ENCODE measurements at places on chromosomes 13 and 19.

GRCh38 chr13:110443622-110444225 is 117.8 kb downstream of the RAB20 start:
- no peak for DNase-seq

GRCh38 chr19:9991425-9992191 is 18.7 kb downstream of the COL5A3 start:
- DNase-seq: no peak

GRCh38 chr19:17323964-17324332 is 10.7 kb downstream of the ANO8 start:
- DNase-seq: peak; percentile 28

GRCh38 chr13:20159646-20160305 is 1.1 kb downstream of the GJA3 start:
- DNase-seq: no peak

DNA sequence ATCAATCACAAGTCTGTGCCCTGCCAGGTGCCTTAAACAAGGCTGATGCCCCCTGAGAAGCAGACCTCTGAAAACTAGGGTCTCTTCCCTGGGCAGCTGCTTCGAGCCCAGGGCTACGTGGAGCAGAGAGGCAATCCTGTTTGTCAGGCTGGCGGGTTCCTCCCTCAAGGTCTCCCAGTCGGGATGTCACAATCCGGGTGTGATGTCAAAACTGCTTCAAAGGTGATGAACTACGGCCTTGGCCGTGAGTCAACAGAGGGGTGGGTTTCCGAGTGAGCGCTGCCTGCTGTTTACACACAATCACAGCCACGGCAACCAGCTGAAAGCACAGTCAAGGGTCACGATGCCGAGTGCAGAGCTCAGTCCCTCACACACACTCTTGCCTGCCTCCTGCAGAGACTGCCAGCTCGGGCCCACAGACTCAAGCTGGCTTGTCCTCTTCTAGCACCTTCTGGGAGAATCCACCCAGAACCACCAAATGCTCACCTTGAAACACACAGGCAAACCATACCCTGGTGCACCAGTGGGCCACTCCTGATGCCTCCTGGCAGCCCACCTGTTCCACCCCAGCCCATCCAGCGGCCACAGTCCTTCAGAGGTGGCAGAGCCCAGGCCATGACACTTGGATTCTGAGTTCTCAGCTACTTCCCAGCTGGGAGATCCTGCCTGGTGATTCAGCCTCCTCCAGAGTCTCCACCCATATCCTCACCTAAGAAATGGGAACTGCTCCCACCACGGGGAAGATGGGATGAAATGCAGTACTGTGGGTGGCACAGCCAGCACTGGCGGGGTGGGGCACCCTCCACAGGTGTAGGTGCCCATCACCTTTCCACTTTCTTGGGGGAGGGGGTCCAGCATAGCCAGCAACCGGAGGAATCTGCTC is 6.8 kb downstream of the ELL start:
- no peak for DNase-seq

DNA sequence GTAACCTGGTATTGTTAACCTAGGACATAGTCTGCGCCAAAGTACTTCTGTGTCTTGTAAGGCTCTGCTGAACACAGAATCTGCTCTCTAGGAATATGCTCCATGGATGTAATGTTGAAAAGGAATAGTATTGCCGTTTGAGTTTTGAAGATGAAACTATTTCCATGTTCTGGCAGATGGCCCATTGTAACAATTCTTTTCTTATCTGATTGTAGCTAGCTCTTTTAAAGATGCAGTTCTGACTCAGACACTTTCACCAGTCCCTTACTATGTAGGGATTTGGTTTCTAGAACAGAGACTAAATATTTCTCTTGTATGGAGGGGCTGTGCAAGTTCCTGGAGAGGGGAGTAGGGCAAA is 185.6 kb downstream of the MTUS2 start:
- DNase-seq: no peak

DNA sequence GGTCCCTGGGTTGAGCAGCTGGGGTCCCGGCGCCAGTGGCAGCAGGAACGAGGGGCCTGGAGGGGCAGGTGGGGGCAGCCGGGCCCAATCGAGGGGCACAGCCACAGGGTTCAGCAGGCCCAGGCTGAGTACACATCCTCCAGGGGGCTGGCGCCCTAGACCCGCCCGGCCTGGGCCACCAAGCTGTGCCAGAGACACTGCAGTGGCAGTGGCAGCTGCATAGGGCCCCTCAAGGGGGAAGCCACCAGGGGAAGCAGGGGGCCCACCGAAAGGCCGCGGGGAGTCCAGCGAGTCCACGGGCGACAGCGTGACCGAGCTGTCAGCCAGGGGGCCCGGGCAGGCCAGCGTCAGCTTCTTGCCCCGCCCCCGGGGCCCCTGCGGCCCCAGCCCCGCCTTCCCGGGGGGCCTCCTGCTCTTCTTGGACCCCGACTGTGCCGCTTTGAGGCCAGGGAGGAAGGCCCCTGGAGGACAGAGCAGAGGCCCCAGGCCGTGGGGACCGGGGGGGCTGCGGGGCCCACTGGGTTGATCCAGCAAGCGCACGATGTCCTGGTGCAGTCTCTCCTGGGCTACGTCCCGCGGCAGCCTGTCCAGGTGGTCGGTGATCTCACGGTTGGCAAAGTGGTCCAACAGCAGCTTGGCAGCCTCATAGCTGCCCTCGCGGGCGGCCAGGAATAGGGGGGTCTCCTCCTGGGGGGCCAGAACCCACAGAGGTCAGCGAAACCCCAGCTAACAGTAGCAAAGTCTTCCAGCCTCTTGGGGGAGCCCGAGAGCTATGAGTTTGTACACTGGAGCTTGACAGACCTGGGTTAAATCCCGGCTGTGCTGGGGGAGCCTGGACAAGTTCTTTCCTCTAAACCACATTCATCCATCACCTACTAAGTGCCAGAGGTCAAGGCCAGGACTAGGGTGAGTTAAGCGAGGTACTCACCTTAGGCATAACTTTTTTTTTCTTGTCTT is 39.5 kb downstream of the NOTCH3 start:
- DNase-seq: peak; percentile 48

DNA sequence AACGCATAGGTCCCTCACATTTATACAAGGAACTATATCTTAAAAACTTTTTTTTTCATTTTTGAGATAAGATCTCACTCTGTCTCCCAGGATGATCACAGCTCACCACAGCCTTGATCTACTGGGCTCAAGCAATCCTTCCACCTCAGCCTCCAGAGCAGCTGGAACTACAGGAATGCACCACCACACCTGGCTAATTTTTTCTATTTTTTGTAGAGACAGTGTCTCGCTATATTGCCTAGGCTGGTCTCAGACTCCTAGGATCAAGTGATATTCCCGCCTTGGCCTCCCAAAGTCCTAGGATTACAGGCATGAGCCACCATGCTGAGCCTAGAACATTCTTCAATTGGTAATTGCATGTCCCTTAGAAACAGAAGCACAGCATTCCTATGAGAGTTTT is 41.7 kb downstream of the RCBTB1 start:
- DNase-seq: no peak

- no peak for DNase-seq
These were observed 13.1 kb upstream of the TICAM1 start for GRCh38 chr19:4844348-4845179.

DNA sequence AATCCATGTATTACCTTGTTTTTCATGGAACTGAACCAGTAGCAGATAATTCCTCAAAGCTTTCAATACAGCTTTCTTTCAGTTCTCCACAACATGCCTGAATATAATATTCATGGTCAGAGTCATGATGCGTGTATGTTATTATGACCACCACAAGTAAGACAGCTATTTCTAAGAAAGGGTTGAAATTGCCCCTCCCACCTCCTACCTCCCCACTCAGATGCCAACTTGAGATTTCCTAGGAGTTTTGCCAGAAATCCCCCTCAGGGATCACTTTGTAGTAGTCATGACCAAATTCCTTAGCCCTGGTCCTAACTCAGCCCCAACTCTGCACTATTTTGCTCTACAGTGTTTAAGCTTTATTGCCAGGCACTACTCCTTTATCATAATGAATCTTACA is 69.9 kb upstream of the RAP2A start:
- no peak for DNase-seq

DNA sequence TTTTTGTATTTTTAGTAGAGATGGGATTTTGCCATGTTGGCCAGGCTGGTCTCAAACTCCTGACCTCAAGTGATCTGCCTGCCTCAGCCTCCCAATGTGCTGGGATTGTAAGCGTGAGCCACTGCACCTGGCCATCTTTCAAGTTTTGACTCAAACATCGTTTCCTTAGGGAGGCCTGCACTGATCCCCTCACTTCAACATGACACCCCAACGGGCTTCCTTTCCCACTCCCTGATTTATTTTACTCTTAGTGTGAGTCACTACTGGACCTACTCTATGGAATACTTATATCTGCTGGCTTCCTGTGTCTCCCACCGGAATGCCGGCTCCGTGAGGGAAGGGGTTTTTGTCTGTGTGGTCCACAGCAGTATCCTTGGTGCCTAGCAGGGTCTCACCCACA is 4.5 kb upstream of the ADAMTS10 start:
- DNase-seq: no peak

GRCh38 chr13:44117351-44117750 is 237.6 kb downstream of the LACC1 start:
- DNase-seq: no peak

- DNase-seq: no peak
These were observed 100.4 kb upstream of the GJB6 start for GRCh38 chr13:20332361-20333096.

DNA sequence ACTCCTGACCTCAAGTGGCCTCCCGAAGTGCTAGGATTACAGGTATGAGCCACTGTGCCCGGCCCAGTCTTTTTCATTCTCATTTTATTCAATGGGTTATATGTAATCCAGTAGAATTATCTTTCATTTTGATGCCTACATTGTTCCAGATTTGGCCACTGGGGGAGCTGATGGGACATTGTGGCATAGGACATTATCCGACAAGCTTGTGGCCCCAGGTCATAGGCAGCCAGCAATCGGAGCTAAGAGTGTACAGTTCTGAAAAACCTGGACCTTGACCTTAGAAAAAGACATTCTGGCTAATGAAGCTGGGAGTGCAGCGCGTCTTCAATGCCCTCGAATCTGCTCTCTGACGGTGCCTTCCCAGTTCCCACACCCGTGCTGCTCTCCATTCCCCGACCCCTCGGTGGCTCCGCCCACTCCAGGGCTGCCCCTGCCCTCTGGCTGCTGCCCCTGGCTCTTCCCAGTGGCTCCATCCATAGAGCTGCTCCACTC is 108.7 kb downstream of the TEX29 start:
- peak; percentile 87 for DNase-seq

DNA sequence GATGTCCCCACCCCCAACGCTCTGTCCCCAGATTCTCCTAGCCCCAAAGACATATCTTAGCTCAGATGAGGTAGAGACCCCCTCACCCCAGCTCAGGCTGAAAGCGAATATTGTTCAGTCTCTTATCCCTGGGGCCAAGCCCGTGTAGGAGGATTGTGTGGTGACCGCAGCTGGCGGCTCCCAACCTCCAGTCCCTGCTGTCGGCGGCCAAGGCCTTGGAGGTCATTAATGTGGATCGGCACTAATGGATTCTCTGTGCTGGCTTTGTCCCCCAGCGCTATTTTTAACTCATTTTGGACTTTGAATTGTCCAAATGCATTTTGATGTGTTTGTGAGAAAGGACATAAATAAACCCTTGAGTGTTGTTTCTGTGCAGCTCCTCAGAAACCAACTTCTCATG is 124.2 kb downstream of the UQCRFS1 start:
- no peak for DNase-seq

DNA sequence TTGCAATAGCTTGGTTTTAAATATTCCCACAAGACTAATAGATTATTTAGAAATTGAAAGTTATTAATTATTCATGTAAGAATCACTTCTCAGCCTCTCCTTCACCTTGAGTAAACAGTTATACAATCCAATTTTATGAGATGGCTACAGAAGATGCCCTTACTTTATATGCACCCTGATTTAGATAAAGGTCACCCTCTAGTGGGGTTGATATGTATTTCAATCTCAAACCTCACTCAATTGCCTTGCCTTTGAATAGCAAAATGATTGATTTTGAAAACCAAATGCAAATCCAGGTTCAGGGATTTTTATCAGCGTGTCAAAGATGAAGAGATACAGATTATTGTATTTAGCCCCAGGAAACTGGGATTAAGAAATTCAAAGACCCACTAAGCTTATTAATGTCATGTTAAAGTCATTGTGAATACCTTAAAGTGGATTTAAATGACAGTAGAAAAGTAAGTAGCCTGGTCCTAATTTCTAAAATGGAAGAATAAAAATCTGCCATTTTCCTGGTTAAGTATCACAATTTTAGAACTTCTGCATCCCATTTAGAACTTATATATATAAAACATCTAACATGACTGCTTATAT is 305.1 kb downstream of the ITGBL1 start:
- DNase-seq: peak; percentile 29

DNA sequence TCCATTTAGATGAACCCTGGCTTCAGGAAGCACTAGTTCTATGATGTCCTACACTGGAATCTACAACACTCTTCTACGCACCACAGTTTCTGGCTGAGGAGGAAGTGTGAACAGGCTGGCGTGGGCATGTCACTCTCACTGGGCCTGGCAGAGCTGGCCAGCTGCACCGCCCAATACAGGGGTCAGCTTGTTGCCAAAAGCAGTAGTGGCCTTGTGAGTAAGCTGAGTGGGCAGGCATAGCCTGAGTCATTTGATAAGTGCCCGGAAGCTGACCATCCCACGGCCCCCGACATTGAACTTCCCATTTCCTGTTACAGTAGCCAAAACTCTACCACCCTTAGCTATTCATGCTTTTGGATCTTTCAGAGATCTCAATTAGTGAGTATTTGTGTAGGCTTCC is 240.9 kb upstream of the SERP2 start:
- no peak for DNase-seq

GRCh38 chr13:71704656-71705055 is 162.3 kb downstream of the DACH1 start:
- DNase-seq: no peak

- peak; percentile 98 for DNase-seq
These were observed 19.2 kb downstream of the RYR1 start for GRCh38 chr19:38452430-38453366.

Data from iPS-NIHi11 (cell line).